ENCODE measurements at places on chromosomes 11 and 22.

DNA sequence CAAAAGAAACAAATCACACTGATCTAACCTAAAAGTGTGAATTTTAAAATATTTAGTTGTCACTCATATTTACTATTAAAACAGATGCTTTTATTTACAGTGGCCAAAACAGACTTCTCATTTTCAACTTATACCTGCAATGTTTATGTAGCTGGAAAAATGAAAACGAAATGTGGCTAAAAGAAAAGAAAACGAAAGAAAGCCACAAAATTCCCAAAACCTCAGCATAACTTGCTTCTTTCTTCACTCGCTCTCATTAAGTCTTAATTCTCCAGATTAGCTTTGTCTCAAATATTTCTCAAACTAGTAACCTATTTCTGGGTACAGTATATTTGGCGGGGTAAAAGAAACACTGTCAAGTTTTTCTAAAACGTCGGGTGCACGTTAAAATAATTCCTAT is 693 bp downstream of the CSTF3 start:
- no peak for DNase-seq

GRCh38 chr11:58923300-58923788 is 15.9 kb upstream of the GLYATL1 start:
- DNase-seq = peak; percentile 10

- DNase-seq = no peak
Observed at GRCh38 chr11:50080256-50080655, 47.6 kb downstream of the OR4C45 start.

DNA sequence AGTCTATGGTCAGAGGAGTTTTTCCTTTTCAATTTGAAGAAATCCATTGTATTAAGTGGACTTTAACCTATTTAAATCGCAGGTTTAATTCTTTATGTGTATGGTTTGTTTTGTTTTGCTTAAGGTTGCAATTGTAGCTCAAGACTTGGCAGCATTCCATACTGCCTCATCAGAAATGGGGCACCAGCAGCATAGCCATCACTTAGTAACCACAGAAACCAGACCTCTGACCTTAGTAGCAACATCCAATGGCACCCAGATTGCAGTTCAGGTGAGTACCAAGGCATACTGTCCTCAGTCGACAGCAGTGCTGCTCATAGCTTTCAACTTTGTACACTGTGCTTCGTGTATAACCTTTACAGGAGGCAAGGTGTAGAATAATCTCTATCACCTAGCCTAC is 48.4 kb upstream of the WEE1 start:
- no peak for DNase-seq

- peak; percentile 90 for DNase-seq
Observed at GRCh38 chr11:62560566-62561103, 13.1 kb downstream of the EEF1G start.

Data from HL-60 (cell line).